Midbrain (tissue), 1 donor: ENCODE measurements at places on chromosomes 5 and 9.
A peak's percentile ranks its signal among the peaks of the same experiment; 100 is the strongest.

- no peak for DNase-seq
These were observed 94.6 kb downstream of the ALDH1A1 start for GRCh38 chr9:72858089-72858912.

GRCh38 chr9:123302348-123303214, 34.2 kb upstream of the STRBP start:
- DNase-seq, result no peak

GRCh38 chr9:14336244-14336643, 22.3 kb upstream of the NFIB start:
- no peak for DNase-seq

DNA sequence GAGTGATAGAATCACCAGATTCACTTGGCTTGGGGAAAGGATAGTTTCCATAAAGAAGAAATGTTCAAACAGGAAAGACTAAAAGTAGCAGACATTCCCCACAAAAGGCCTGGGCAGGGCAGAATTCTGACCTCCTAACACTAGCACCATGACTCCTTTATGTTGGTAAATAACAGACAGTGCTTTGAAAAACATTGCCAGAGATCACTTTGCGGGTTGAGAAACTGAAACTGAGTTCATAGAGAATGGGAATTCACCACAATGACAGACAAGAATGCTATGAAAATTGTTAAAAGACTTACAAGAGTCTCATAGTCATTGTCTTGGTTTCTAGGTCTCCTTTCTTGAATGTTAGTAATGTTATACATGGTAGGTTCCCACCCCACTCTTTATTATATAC, 172.5 kb upstream of the GLRA1 start:
- DNase-seq, result no peak

GRCh38 chr5:147072622-147073021, 162.2 kb upstream of the STK32A start:
- no peak for DNase-seq

- no peak for DNase-seq
These were observed 174.0 kb upstream of the SV2C start for GRCh38 chr5:75909223-75909622.

GRCh38 chr9:130327070-130327780, 61.7 kb downstream of the HMCN2 start:
- no peak for DNase-seq

GRCh38 chr5:133460172-133460758, 152.1 kb downstream of the FSTL4 start:
- no peak for DNase-seq

DNA sequence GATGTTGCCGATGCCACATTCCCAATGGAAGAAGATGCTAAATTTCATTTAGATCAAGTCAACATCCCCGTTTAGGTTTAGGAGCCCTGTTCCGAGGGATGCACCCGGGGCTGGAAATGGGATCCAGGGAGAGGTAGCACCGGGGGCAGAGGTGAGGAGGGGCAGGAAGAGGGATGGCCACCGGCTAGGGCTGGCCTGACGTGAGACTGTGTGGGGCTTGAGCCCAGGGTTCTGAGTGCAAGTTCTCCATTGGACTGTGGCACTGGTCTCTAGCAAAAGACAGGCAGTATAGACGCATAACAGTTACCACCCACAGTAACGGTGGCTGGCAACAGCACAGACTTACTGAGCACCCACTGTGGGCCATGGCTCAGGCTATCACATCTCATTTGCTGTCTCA, 209.0 kb upstream of the MVB12B start:
- no peak for DNase-seq

- DNase-seq, result no peak
These were observed 5.4 kb downstream of the LSM11 start for GRCh38 chr5:157748760-157749461.

DNA sequence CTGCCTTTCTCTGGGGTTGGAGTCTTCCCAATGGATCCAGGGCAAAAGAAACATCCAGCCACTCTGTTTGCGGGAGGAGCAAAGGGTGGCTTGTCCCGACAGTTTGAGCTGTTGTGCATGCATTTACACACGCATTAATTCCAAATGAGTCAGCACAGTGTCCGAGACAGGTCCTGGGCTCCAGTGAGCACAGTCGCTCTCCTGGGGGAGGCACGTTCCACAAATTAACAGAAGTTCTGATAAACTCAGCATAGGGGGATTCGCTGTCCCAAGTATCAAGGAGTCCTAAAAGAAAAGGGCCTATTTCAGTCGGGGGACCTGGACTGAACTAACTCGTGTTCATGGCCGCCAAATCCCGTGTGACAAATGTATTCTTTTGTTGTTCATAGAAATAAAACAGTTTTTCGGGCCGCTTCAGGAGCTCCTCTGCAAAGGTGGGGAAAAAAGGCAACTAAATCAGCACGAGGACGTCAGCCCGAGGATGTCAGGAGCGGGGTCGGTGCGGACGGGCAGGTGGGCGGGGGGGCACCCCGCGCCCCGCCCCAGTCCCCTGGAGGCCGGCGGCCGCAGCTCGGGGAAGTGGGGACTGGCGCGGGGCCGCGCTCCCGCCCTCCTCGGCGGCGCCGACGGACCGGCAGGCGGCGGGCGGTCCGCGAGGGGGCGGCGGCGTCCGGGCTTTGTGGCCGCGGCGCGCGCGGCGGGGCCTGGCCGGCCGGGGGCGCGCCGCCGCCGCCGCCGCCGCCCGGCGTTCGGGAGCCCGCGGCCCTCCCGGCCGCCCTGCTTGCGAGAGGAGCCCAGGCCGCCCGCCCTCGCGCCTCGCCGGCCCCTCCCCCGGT, at the start of gene MSANTD3:
MSANTD3 (plus strand) TSS at position 614 of the 836 bp plus-strand sequence. CDS start 14,796 bp downstream, outside the sequence.
- DNase-seq, result peak; percentile 62

DNA sequence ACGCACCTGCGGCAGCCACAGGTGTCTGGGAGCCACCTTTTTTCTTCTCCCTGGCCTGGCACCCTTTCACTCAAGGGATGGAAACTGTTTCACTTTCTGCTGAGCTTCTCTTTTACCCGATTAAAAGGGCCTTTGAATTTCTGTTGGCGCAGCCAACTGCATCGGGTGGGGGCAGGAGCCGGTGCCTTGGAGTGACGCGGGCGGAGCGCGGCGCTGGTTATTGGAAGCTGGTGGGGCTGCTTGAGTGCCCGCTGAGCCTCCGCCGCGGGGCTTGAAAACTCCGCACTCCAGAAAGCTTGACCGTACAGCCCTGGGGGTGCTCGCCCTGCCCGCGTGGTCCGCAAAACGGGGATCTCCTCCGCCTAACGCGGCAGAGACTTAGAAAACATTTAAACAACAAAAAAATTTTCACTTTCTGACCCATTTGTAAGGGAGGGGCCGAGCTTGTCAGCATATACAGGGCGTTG, 52.0 kb upstream of the TJP2 start:
- peak; percentile 61 for DNase-seq

DNA sequence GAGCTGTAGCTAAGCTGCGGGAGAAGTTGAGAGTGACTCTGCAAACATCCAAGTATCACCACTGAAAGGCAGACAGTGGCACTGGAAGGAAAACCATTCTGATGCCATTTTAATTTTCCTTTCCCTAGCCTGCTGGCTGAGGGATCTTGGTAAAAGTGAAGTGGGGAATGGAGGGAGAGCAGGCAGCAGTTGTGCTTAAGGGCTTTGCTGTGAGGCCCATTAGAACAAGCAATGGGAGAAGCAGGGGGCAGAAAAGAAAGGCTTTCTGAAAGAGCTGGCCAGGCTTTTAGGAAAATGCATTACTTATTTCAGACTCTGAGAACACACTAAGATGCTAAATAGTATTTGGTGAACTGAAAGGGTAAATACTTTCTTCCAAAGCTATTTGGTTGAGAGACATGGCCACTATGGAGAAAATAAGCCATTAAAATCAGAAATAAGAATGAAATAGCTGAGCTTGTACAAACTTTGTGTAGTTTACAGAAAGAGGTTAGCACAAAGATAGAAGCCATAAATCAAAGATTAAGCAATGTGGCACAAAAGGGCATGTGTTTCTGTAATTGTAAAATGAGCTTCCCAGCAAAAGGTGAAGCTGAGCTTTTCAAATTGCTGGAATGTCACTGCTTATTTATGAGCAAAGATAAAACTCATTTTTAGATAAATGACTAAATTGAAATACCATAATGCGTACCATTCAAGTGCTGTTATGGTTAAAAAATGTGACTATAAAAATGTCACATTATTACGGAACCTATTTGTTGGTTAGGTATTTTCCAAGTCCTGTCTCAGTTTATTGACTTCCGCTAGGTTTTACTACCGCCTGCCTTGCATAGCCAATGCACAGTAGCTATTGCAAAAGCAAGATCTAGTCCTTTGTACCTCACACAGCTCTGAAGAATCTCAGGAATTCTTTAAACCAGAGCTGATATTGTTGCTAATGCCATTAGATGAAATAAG, 20.8 kb downstream of the SNCAIP start:
- no peak for DNase-seq

DNA sequence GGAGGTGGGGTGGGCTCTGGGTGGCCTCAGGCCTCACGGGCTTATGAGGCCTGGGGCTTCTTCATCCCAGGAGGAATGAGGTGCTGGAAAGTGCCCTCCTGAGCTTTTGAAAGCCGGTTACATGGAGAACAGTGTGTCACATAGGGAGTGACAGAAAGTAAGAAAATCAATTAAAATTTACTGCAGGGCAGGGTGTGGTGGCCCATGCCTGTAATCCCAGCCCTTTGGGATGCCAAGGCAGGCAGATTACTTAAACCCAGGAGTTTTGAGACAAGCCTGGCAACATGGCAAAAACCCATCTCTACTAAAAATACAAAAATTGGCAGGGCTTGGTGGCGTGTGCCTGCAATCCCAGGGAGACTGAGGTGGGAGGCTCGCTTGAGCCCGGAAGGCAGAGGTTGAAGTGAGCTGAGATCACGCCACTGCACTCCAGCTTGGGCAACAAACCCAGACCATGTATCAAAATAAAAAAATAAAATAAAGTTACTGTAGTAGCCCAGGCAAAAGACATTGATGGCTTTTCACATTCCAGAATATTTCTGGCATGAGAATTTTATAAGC, 125.8 kb upstream of the DAPK1 start:
- DNase-seq, result no peak

GRCh38 chr9:78644359-78644758, 347.4 kb downstream of the PSAT1 start:
- DNase-seq, result no peak

GRCh38 chr5:59832577-59833301, 60.8 kb downstream of the PDE4D start:
- no peak for DNase-seq

GRCh38 chr5:174189654-174190541, 144.4 kb downstream of the NSG2 start:
- DNase-seq, result no peak

- peak; percentile 60 for DNase-seq
These were observed 14.1 kb upstream of the SFXN1 start for GRCh38 chr5:175464074-175464941.

DNA sequence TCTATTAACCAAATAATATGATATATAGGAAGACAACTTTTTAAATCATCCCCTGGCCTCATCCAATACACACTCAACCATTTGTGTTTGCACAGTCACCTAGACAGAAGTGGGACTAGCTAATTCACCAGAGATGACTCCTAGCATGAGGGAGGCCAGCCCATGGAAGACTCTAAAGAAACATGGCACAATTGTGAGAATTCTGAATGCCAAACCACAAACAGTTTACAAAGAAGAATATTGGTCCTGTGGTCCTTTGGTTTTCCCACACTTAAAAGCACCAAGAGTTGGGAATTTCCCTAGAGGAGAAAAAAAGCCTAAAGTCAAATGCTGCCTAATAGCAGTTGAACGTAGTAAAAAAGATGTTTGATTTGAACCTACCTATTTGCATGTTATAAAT, 609.9 kb downstream of the ACTL7B start:
- DNase-seq, result no peak

DNA sequence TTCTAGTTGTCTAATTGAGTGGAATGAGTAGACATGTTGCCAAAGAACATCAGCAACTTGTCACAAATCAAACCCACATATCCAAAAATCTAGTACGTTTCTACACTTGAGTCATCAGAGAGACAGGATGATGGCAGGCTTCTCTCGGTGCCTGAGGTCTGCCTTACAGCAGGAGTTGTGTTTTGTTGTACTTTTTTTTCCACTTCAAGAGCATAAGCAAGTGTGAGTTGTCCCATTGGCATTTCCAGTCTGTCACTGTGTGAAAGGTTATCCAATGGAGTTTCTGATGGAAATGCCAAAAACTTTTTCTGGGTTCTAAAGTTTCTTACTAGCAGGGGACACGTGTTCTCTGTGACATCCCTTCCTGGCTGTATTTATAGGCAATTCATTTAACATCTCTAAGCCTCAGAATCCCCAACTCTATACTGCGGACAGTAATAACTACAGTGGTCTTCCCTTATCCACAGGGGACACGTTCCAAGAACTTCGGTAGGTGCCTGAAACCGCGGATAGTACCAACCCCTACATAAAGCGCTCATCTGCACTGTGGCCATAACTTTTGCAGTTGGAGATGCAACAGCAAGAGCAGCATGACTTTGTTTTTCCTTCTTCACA, 246.5 kb downstream of the SYK start:
- no peak for DNase-seq

GRCh38 chr9:71747576-71747975, 20.7 kb downstream of the CEMIP2 start:
- DNase-seq, result no peak

DNA sequence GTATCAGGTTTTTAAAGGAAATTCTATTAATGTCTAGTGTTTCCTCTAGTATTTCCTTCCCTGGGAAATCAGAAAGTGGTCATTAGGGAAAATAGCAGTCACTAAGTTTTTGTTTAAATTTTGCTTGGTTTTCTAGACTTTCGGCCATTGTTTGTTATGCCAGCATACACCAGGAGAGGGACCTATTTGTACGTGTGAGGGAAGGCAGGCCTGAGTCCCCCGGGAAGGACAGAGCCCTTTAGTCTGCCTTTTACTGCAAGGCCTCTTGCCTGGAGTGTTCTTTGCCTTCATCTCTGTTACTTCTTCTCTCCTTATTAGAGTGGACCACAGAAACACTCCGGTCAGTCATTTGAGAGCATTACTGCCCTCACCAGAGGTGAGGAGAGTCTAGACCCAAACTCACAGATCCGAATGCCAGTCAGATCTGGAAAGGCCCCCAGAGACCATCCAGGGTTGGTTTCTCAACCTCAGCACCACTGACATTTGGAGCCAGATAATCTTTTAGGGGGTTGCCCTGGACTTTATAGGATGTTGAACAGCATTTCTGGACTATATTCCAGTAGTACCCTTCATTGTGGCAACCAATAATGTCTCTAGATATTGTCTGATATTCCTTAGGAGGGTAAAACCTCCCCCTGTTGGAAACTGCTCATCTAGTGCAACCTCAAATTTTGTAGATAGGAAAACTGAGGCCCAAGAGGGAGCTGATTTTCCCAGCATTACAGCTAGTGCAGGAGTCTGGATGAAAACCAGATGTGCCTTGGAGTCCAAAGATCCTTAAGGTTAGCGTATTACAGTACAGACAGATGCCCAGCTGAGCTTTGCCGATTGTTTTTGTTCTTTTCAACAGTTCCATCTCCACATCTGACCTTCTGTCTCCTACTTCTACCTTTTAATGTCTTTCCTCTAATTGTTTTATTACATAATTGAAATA, 93.0 kb upstream of the NIPAL4 start:
- peak; percentile 34 for DNase-seq

GRCh38 chr5:113896789-113897188, 383.3 kb downstream of the YTHDC2 start:
- no peak for DNase-seq

- no peak for DNase-seq
These were observed 187.4 kb upstream of the SLC24A2 start for GRCh38 chr9:19976226-19976625.

GRCh38 chr9:130785053-130785452, 50.0 kb upstream of the ABL1 start:
- DNase-seq, result no peak

GRCh38 chr5:150215979-150216944, 26.4 kb downstream of the SLC6A7 start:
- no peak for DNase-seq

- no peak for DNase-seq
These were observed 146.6 kb upstream of the TUT7 start for GRCh38 chr9:86500667-86501435.
